ENCODE measurements at places on chromosomes 2 and 18.

DNA sequence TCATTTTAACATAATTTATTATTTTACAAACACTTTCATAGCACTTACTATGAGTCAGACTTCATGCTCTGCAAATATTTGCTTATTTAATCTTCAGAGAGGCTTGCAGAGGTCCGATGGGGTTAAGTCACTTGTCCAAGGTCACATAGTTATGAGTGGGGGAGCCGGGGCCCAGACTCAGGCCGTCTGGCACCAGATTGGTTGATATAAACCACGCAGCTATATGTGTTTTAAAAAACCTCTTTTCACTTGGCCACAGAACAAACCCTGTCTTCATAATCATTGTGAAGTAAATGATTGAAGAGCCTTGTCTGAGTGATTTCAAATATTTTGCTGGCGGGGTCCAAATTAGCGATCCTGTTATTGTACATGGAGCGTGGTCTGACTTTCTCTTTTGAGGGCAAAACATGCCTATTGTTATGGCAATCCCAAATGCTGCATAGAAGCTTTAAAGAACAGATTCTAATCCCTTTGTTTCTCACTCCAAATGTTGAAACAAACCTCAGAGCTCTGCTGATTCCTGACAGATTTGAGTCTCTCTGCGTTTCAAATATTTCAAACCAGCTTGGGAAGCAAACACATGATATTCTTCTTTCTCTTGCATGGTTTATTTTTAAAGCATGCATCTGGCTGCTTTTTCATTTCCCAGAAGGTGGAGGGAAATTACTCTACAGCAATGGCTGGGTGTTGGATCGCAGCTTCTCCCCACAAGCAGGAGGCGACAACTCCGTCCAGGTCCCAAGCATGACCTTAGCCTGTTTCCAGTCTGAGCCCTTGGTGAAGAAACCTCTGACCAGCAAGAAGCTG lies 142.4 kb downstream of the DDX1 start:
- DNase-seq = peak; percentile 39

DNA sequence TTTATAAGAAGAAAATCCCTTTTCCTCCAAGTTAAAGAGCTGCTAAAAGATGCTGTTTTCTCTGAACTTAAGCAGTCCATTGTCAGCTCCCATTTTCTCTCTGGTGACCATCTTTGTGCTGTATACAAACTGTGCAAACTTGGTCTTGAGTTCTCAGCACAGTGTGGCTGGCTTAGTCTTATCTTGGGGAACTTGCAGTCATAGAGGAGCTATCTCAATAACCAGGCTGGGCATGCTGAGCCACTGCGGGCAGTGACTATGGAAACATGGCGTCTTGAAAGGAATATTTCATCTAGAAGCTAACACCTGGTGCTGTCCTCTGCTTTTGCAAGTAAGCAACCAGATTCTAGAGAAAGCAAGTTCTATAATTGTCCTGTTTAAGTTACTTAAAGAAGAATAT lies 1334.4 kb upstream of the CELF4 start:
- DNase-seq = no peak

DNA sequence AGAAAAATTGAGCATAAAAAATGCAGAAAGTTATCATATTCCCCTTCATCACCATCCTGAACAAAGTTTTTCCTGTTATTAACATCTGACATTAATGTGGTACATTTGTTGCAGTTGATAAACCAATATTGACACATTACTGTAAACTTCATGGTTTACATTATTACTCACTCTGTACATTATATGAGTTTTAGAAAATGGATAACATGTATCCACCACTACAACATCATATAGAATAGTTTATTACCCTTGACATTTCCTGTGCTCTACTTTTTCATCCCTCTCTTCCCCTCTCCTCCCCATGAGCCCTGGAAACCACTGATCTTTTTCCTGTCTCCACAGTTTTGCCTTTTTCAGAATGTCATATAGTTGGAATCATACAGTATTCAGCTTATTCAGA lies 618.6 kb upstream of the TMEFF2 start:
- no peak for DNase-seq

DNA sequence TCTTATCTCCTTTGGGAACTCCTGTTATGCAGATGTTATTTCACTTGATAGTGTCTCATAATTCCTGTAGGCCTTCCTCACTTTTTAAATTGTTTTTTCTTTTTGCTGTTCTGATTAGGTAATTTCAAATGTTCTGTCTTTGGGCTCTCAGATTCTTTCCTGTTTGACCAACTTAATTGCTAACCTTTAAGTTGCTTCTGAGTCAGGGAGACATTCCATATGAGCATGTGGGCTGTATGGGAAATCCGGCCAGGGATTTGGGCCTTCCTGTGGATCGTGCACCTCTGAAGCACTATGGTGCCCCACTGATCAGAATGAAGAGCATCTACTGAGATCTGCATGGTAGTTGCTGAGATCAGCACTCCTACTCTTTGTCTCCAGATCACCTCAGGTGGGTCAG lies 44.7 kb upstream of the REEP1 start:
- no peak for DNase-seq

DNA sequence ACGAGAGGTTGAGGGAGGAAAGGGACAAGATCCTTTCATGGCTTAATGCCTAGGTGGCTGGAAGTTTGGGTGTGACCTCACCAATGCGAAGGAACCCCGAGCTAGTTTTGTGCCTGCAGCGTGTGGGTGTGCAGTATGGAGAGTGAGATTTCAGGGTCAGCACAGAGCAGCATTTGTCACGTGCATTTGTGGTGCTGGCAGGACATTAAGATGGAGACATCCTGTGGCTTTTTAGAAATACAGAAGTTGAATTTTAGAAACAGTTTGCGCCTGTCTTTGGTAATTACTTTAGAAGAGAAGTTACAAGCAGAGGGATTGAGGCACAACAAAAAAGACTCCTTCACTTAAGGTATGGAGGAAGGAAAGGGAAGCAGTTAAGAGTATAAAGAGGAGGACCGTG lies 258.2 kb upstream of the THUMPD2 start:
- no peak for DNase-seq

DNA sequence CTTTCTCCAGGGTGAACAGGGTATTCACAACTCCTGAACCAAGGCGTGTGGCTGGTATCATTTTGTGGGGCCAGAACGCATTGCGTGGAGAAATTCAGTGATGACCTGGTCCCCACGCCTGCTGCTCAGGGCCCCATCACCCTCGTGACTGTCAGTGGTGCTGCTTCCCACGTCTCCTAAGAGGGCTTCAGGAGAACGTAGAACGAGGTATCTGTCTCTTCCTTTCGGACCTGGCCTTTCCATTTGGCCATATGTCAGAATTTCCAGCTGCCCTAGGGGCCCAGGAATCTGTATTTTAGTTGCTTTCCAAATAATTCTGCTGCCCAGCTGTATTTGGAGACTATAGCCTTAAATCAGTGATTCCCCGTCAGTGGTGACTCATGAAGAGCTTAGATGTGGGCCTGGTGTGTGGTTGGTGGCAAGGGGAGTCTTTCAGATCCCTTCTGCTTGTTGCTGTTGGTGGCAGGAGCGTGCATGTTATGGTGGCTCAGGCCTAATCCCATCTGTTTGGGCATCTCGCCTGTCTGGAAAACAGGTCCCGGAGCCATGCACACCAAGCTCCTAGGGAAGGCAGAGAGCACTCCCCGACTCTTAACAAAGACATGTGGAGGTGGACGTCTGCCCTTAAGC lies 56.4 kb downstream of the NPAS2 start:
- DNase-seq = no peak

Measured in fibroblast of pulmonary artery (primary cell).